ENCODE measurements at places on chromosomes 16 and 17.

GRCh38 chr16:59042301-59042700 is 308.2 kb upstream of the GOT2 start:
- no peak for DNase-seq

- no peak for DNase-seq
Measured at GRCh38 chr16:48075398-48075797, 80.4 kb downstream of the ABCC12 start.

DNA sequence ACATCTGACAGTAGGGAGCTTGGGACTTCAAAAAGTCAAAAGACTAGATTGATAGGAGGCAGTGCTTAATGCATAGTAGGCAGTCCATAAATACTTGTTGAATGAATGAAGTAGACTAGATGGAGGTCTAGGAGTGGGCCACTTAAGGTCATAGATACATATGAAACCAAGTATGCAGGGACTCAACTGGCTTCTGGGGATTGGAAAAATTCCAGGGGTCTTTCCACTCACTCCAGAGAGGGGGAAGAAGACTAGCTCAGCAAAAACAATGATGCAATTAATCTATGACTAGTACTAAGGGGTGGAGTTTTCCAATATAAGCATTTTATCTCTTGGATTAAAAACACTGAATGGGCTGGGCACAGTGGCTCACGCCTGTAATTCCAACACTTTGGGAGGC is 298.3 kb upstream of the XYLT1 start:
- DNase-seq = no peak

- DNase-seq = no peak
Measured at GRCh38 chr17:38339891-38340290, 3.9 kb downstream of the GPR179 start.

- DNase-seq = no peak
Measured at GRCh38 chr17:7405350-7406234, 1.7 kb upstream of the TMEM256 start.

DNA sequence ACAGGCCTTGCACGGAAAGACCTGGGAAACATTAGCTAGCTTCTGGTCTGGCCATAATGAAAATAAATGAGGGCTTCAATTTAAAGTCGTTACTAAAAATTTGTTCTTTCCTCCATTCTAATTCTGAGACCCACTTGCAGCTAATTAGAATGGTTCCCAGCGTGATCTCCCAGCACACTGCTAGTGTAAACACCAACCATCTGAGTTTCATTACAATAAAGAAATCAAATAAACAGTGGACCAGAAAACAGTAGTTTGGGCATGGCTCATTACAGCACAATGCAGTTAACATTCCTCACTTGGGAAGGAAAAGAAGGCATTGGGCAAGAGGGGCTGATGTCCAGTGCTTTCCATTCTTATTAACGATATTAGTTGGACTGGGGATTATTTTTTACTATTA is 410.9 kb upstream of the SOX9 start:
- no peak for DNase-seq

- DNase-seq = no peak
Measured at GRCh38 chr17:45780921-45781320, 3.2 kb upstream of the CRHR1 start.

DNA sequence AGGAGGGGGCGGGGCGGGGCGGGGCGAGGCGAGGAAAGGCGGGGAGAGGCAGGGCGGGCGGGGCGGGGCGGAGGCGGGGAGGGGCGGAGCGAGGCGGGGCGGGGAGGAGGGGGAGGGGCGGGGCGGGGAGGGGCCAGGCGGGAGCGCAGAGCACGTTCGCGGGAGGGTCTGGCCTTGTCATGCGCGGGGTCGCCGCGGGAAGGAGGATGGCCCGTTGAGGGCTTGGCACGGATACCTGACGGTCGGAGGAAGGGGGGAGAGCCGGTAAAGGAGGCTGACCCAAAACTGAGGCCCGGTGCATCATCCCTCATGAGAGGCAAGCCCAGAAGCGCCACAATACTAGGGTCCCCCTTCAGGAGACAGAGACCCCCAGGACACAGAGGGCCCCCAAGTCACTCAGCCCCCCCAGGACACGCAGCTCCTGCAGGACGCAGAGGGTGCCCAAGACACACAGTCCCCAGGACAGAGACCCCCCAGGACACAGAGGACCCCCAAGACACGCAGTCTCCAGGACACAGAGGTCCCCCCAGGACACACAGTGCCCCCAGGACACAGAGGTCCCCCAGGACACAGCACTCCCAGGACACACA is 593 bp upstream of the WDR45B start:
- peak; percentile 65 for DNase-seq

DNA sequence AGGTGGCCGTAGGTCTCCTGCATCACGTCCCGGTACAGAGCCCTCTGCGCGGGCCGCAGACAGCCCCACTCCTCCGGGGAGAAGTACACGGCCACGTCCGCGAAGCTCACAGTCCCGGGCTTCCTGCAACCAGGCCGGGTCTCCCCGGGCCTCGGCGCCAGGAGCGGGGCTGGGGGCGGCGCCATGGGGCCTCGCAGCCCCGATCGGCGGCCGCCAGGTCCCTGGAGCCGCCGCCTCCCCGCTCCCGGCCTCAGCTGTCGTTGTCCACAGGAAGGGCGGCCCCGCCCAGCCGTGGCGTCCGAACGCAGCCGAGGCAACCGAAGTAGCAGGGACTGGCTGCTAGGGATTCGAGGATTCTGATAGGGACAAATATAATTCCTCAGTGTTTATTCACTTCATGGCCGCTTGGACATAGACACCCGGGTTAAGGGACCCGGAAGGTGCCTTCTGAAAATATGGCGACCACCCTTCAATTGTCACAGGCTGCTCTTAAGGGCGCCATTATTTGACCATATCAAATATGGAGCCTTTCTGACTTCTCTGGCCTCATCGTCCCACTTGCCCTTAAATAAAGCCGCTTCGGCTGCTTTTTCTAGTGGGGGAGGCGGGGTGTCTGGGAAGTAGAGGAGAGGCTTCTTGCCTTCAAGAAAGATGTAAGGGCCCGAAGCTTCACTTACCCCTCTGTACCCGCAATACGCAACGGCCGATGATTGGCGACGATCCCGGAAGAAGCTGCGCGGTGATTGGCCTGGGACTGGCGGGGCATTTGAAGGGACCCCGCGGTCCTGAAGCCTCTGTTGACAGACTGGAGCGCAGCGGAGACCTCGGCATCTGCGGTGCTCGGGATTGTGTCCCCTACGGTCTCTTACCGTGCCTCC is at the start of gene ZNF688:
Gene ZNF688 (minus strand): TSS at position 270 of the 878 bp plus-strand sequence. CDS start 85 bp downstream, at position 185.
- peak; percentile 90 for DNase-seq

DNA sequence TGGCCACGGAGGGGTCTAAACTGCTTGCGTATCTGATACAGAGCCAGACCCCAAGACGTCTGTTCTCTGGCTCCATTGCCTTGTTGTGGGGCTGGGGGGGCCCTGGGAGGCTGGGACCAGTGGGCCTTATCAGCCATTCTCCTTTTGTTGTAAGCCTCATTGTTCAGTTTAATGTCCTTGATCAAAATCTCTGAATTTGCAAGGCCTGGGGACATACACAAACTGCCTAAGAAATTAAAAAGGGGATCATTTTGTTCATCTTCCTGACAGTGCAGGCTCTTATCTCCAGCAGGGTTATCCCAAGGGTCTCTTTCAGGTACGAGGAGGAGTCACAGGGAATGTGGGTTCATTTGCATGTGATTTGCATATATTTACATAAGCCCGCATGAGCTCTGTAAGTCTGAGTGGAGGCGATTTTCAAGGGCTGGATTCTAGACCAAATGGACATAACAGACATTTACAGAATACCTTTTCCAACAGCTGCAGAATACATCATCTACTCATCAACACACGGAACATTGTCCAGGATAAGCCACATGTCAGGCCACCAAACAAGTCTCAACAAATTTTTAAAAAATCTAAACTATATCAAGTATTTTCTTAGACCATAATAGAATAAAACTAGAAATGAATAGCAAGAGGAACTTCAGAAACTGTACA is 269.8 kb downstream of the RBFOX1 start:
- no peak for DNase-seq

GRCh38 chr16:30615358-30616091 is 5.3 kb upstream of the ZNF689 start:
- DNase-seq = peak; percentile 82

GRCh38 chr17:72426948-72427760 is 306.3 kb downstream of the SOX9 start:
- no peak for DNase-seq

DNA sequence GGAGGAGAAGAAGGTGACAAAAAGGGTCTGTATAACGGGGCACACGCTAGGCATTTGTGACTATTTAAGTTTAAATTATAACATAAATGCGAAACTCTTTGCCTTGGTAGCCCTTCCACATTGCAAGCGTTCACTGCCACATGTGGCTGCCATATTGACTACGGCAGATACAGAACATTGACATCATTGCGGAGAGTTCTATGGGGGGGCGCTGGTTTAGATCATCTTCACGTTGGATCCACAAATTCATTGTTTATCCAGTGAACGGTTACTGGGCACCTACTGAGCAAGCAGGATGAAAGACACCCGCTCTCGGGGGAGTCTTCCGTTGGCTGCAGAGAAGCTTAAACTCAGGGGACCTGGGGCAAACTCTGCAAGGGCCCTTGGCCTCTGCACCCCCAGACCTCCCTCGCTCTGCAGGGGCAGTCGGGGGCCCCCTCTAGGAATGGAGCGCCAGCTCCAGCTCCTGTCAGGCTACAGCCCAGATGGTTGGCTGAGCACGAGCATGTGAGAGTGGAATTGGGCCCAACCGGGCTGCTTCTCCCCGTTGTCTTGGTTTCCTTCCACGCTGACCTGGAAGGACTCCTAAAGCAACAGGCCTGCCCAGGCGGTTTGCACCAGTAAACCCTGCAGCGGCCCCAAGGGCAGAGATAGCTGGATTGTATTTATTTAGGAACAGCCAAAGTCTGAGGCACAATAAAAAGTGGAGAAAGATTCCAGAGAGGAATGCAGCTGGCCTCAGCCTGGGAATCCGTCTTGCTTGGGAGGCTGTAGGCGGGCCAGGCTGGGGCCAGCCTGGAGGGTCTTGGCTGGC is 172.2 kb downstream of the SEC14L1 start:
- no peak for DNase-seq

GRCh38 chr17:40244255-40244654 is 25.2 kb downstream of the WIPF2 start:
- DNase-seq = no peak

DNA sequence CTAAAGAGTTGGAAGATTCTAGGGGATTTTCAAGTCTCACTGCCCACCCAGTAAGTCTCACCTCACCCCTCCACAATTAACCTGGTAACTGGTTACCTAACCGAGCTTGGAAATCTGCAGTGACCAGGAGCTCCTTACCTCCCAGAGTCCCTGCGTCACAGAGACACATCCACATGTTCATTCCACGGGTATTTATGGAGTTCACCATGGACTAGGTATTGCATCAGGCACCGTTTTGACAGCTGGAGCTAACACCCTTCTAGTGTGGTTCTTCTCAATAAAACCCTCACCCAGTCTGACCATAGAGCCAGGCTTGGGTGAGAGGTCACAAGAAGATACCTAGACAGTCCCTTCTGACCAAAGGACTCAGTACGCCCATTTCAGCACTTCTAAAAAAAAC is 2.1 kb downstream of the CES5A start:
- DNase-seq = no peak

GRCh38 chr17:45293413-45294211 is 23.2 kb downstream of the MAP3K14 start:
- no peak for DNase-seq

GRCh38 chr16:49277766-49278566 is 3.7 kb downstream of the CBLN1 start:
- DNase-seq = no peak

- no peak for DNase-seq
Measured at GRCh38 chr16:14011001-14011400, 60.1 kb upstream of the MRTFB start.

DNA sequence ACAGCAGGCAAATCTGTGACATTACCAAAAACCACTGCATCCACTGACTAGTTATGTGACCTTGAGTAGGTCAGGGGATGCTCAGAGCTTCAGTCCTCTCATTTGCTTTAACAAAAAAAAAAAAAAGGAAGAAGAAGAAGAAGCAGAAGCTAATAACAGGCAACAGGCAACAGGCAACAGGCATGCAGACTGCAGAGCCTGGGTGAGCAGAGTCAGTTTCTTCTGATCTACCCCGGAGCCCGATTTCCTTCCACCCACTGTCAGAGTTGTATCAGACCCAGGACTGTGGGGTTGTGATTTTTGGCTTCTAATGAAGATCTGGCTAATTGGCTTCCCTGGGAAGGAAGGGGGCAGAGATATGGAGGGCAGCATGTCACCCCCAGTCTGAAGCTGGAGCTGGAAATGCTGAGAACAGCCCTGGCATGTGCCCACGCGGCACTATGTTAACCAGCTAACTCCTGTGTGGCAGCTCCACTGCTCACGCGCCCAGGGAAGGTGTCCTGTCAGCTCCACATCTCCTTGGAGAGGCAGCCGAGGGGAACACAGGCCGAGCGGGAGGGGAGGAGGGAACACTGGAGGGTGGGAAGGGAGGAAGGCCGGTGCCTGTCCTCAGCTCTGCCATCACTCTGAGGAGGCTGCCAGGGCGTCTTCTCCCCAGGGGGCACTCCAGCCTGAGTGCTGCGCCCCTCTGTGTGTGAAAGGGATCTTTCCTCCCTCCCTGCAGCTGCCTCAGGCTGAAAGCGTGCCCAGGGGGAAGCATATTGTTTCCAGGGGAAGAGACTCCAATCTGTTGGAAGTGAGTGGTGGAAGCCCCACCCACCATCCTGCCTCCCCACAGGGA is 17.6 kb downstream of the SRCIN1 start:
- no peak for DNase-seq

DNA sequence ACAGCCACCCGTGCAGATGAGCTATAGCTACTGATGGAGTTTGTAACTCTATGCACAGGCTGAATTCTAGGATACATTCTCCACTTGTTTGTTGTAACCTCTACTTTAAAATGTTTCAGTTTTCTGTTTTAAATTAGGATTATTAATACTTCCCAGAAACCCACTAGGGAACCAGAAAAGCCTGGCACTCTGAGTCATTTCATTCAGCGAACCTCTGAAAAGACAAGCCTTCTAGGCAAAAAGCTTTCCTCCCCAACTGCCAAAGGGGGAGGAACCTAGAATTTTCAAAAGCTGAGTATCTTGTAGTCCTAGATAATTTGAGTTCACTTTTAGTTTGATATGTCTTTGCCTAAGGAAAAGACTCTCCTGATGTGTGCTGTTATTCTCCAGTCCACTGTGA is 43.2 kb downstream of the GOSR1 start:
- no peak for DNase-seq

GRCh38 chr17:80663781-80664206 is 119.2 kb downstream of the RPTOR start:
- DNase-seq = peak; percentile 55

GRCh38 chr16:73253922-73254480 is 206.1 kb upstream of the ZFHX3 start:
- DNase-seq = no peak

DNA sequence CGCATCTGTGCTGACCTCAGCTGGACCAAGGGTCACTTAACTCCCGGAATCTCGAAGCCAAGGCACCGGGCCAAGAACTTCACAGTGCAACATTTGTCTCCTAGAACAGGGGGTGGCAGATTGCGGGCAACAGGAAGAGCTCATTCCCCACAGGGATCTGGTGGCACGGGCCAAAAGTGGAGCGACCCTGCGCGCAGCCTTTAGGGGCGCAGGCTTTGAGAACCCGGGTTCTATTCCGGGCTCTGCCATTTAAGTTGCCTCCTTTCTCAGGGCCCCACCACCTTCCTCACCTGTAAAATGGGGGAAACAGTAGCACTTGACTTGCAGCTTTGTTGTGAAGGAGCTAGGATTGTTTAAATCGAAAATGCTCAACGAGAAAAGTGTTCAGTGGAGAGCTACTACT is 651 bp downstream of the SHMT1 start:
- DNase-seq = peak; percentile 40

GRCh38 chr16:83532634-83533033 is 275.1 kb upstream of the HSBP1 start:
- no peak for DNase-seq

All from activated naive CD8-positive, alpha-beta T cell treated with anti-CD3 and anti-CD28 coated beads, Interleukin-2, amount 10 ng/mL, durations not matched to agents 7 days and 5 days (primary cell).